ENCODE measurements at places on chromosomes 12 and 14. TPM values are rescaled to one million over a fixed set of nuclear protein-coding genes. Genes with fewer than 3 reads are reported as not detected.

CIROP gene
- total RNA-seq: not detected

C14orf132 gene
- total RNA-seq: 2.4 TPM

DNA sequence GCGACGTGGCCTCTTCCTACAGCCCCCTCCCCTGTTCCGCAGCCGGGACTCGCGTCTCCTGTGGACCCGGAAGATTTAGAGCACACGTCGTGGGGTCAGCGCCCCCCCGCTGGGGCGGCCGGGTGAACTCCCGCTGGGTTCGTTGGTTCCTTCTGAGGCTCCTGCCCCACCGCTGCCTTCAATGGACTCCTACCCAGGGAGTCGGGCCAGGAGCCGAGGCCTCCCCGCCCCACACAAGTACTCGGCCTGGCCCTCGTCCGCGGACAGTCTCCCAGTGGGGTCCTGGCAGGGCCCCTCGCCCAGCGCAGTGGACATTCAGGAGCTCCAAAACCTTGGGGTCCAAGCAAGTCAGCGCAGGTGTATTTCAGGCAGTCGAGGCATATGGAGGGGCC, 1.2 kb downstream of the MMP17 start:
- H3K4me1 ChIP-seq: no peaks in the 10 kb centered on the region
- peaks cover 16% of the 10 kb centered on the region for H3K27me3 ChIP-seq
- H3K36me3 ChIP-seq: no peaks in the 10 kb centered on the region
- H3K4me3 ChIP-seq: peak overlapping the region; percentile 36
- DNase-seq: no peak

PLEKHH1 gene
- 4.0 TPM for total RNA-seq

All from right lobe of liver (tissue), 6 donors.